ENCODE measurements at places on chromosomes 5 and 9.

- no peak for DNase-seq
Observed at GRCh38 chr5:87912419-87912818, 356.2 kb downstream of the TMEM161B start.

GRCh38 chr5:172434251-172434650 is 20.1 kb downstream of the SH3PXD2B start:
- no peak for DNase-seq

DNA sequence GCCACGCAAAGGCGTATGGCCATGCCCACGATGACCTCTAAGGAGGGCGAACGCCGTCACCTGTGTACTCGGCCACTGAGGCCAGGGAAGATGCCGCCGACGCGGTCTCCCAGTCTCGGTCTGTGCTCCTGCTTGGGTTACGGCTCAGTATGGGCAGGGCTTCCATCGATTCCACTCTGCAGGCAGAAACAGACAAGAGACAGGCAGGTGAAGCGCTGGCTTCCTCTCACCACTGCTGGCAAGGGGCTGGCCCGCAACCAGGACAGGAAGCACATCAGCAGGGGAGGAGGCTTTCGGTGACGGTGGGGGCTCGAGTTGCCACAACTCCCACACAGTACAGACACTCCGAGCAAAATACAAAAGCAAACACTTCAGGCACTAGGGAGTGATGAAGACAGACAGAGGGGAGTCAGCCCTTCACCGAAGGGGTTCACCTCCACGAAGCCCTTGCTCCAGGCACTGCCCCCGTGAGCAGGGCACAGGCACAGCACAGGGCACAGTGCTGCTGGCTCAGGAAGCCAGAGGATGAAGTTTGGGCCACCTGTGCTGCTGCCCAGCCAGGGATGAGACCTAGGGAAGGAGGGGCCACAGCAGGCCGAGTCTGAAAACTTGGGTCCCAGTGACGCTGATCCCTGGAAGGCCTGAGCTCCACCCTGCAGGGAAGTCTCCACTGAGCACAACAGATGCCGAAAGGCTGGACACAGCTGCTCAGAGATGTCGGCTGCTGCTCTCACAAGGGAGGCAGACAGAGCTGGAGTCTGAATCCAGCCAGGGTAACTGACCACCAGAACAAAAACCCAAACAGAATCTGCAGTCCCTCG is 91.3 kb downstream of the CAMSAP1 start:
- no peak for DNase-seq

- no peak for DNase-seq
Observed at GRCh38 chr9:83043597-83043996, 19.3 kb downstream of the RASEF start.

- DNase-seq: no peak
Observed at GRCh38 chr5:5344606-5345005, 77.9 kb upstream of the ICE1 start.

- DNase-seq: no peak
Observed at GRCh38 chr5:141838326-141839014, 39.7 kb downstream of the PCDH1 start.

- DNase-seq: no peak
Observed at GRCh38 chr5:111800351-111800750, 43.4 kb upstream of the NREP start.

- no peak for DNase-seq
Observed at GRCh38 chr9:130663977-130664250, 480 bp upstream of the PRDM12 start.
